Heart left ventricle (tissue), 16 donors: ENCODE measurements at places on chromosomes 7 and 10.

DNA sequence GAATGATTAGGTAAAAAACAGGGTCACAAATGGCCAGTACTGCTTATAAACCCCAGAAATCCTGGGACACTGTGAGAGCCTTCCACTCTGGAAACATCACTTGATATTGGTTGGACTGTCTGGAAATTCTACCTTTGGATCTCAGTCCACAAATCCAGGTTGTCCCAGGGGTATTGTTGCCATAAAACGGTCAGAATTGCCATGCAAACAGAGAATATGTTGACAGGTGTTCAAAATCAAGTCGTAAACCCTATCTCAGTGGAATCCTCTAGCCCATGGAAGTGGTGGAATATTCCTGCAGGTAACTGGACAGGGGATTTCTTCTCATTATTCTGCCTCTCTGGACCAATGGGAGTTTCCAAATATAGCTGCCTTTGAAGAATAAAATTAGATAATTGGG is 31.2 kb upstream of the KCTD7 start:
- no peak for DNase-seq

DNA sequence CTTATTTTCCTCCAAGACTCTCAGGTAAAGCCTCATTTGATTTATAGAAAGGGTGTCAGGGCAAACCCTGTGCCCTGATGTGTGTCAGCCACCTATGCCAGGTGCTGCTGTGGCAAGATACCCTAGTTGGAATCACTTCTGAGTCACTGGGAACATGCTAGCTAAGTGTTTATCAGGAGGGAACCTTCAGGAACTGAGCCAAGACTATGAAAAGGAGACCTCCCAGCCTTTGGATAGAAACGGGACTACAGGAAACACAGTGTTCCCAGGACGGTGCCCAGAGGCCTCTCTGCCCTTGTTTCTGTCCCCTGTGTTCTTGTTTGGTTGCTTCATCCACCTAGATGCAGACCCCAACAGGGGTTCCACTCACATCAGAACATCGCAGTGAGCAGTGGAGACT is 28.5 kb downstream of the CNNM1 start:
- no peak for DNase-seq

- no peak for DNase-seq
These were observed 17.3 kb downstream of the MGAM start for GRCh38 chr7:142012825-142013511.

DNA sequence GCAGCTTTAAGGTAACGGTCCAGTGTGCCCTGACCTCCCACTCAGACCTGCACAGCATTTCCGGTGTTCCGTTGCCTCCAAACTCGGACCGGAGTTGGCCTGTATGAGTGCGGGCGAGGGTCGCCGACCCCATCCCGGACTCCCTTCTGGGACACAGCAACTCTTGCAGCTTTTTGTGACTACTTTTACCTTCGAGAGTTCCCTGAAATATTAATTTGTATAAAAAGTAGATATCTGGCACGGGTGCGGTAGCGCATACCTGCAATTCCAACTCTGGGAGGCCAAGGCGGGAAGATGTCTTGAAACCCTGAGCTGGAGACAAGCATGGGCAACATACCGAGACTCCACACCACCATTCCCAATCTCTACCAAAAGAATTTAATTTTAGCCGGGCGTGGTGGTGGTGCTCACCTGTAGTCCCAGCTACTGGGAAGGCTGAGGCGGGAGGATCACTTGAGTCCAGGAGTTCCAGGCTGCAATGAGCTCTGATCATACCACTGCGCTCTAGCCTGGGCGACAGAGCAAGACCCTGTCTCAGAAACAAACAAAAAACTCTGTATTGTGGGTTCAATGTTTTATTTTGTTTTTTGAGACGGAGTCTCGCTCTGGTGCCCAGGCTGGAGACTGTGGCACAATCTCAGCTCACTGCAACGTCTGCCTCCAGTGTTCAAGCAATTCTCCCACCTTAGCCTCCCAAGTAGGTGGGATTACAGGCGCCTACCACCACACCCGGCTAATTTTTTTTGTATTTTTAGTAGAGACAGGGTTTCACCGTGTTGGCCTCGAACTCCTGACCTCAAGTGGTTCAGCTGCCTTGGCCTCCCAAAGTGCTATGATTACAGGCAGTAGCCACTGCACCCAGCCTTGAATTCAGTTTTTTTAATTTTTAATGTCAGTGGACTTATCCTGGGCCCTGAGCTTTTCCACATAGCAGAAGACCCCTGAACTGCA is 1.1 kb upstream of the PPP1R35 start:
- DNase-seq: no peak

DNA sequence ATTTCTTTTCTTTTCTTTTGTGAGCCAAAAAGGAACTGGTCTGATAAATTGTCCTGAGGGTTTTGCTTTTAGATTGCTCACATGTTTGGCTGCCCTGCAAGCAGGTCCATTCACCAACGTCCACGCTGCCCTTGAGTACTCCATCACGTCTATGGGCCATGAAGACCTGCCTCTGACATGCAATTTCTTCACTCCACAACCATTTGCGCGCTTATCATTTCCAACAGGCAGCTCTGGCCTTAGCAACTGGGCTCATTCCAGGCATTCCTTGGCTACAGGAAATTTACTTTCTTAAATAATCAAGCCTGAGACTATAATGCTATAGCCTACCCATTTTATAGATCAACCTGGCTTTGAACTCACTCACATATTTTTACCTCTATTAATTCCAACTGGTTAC is 408.3 kb upstream of the C7orf33 start:
- no peak for DNase-seq

- no peak for DNase-seq
These were observed 1162.9 kb downstream of the CNTNAP2 start for GRCh38 chr7:147279514-147279913.

DNA sequence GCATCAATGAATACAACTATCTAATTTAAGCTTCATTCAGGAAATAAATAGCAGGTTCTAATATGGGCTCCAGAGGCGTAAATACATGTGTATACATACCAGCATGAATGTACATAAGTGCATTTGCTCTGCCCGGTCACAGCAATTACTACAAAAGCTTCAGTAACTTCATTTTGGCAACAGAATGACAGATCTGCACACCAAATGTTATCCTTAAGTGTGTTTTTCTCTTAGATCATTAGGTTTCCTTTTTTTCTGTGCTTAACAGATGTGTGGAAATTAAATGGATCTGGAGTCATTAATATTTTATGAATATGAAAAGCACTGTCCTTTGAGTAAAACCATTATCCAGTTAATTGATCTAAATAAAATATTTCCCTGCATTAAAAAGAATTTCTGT is 159.0 kb upstream of the MEOX2 start:
- DNase-seq: no peak
